ENCODE measurements at places on chromosomes 1 and 21.

- DNase-seq = no peak
Observed at GRCh38 chr1:175399795-175400194, 207.2 kb upstream of the KIAA0040 start.

DNA sequence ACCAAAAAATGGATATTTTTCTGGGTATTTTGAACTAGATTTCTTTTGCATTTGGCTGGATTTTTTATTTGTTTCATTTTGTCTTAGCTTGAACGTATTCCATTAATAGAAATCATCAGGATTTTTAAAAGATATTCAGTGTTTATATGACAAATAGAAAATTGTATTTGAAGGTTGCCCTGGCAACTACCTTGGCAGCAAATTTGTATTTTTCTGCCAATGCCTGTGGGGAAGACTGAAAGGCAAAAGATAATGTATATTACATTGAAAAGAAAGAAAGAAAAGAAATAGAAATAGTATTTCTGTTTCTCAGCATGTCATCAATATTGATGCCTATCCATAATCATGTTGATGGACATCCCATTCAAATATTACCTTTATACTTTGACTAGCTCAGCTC lies 16.8 kb downstream of the VCAM1 start:
- DNase-seq = no peak

GRCh38 chr1:68308034-68308433 lies 75.7 kb upstream of the WLS start:
- DNase-seq = no peak

DNA sequence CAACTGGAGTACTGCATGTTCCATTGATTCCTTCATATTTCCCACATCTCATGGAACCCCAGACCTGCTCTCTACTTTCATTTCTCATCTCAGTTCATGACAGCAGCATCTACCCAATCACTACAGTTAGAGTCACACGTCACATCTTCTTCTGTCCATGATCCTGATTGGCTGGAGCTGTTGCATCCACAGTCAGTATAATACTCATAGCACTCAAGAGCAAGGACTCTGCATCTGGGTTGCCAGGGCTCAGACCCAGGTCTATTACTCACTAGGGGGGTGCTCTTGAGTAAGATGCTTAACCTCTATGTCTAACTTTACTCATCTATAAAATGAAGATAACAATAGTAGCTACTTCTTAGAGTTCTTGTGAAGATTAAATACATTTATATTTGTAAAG lies 4.4 kb upstream of the XPR1 start:
- no peak for DNase-seq

- DNase-seq = peak; percentile 78
Observed at GRCh38 chr1:44801491-44802305, 1.5 kb downstream of the PLK3 start.

DNA sequence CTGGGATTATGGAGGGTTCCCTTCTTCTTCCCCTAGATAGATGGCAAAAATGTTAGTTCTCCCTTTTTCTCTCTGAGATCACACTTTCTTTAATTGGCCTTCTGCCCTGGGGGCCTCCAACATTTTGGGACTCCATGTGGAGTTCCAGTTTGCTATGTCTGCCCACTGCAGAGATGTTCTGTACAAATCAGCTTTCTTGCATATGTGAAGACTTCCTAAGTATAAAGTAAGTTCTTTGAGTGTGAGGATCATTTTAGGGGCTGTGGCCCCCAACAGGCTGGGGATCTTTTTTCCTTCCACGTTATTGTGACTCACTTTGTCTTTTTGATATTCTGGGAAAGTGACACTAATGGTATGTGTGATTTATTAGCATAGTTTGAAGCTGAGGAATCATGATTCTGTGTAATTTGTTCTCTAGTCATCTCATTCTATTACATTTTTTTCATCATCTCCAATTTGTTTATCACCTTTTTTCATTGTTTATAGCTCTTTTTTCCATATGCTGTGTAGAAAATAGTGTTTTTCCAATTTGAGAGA lies 48.2 kb downstream of the HHAT start:
- DNase-seq = no peak

Measured in inflammatory macrophage treated with lipopolysaccharide for 1 hour (primary cell).